ENCODE measurements at places on chromosomes 11 and 22.

GRCh38 chr11:108975026-108975425 lies 310.2 kb downstream of the DDX10 start:
- DNase-seq: no peak

- DNase-seq: no peak
These were observed 1.9 kb upstream of the ROBO4 start for GRCh38 chr11:124899383-124900145.

DNA sequence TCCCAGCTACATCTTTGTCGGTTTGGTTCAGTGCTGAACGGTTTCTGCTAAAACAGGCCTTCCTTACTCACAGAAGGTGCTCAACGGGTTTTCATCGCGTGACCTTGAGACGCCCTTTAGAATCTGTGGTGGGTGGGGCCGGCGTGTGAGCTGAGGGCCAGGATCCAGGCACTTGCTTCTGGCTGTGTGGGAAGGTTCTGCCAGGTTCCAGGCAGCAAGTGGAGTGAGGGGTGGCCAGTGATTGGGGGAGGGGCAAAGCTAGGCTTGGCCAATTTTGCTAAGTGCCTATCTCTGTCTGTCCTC lies 35.2 kb downstream of the KCNJ4 start:
- DNase-seq: no peak

DNA sequence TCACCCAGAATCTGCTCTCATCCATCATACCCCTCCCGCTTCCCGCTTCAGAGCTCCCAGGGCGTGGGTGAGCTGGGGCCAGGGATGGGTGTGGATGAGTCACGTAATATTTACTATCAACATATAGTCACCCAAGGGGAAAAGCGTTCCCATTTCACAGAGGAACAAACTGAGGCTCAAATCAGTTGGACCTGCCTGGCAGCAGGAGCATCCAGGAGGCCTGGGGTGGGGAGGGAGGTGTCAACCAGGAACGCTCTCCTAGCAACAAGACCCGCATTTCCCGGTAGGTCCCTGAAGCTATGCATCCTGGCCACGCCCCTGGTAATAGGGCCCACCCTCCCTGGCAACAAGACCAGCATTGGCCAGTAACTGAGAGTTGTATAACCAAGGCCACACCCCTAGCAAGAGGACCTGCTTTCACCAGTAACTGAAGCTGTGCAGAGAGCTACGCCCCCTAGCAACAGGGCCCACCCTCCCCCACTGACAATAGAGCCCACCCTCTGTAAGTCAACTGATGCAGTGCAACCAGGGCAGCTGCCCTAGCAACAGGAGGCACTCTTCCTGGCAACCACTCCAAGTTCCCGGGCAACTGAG lies 32.7 kb upstream of the TXNRD2 start:
- DNase-seq: peak; percentile 35

- no peak for DNase-seq
These were observed 6.2 kb downstream of the ZP1 start for GRCh38 chr11:60873533-60873932.

- no peak for DNase-seq
These were observed 747.0 kb upstream of the LUZP2 start for GRCh38 chr11:23749762-23750430.

- DNase-seq: no peak
These were observed 2.1 kb upstream of the CARNS1 start for GRCh38 chr11:67413266-67413849.

DNA sequence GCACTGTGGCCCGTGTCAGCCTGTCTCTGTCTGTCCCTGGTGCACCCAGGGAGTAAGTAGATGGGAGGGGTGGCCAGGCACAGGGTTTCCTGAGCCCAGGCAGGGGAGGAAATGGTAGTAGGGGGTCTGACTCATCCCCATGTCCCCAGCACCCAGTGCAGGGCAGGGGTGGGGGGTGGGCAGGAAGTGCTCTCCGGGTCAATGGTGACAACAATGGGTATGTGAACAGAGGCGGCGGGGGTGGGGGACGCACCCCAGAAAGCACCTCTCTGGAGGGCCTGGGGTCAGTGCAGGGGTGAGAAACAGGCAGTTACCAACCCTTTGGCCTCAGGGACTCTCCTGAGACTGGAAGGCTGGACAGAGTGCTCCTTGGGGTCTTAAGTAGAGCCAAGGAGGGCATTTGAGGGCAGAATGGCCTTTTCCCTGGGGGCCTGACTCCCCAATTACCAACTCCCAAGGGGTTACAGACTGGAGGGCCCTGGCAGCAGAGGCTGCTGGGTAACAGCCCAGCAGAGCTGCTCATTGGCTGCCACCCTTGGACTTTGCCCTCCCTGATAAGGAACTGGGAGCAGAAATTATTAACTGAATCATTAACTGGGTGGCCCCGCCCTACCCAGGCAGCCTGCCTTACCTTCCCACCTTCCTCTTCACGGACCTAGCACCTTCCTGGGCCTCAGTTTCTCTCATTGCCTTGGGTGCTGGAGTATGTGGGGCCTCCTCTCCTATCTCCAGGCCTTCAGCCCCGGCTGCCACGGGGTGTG lies 4.2 kb downstream of the MYRF start:
- DNase-seq: peak; percentile 43

DNA sequence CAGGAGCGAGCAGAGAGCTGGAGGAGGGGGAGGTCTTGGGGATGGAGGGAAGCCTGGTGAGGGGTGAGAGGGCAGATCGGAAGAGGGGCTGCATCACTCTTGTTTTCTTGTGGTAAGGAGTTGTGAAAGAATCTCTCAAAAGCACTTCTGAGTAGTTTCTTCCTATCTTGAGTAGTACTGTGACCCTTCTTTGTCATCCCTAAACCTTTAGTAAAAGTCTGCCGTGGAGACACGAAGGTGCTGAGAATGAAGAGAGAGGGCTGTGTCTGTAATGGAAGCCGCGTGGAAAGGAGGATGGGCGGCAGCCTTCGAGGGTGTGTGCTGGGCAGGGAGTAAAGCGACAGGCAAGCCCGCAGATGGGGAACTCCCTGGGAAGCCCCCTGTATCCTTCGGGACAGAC lies 237.8 kb downstream of the TBC1D22A start:
- DNase-seq: no peak

- no peak for DNase-seq
These were observed 56.5 kb downstream of the NAT10 start for GRCh38 chr11:34161812-34162492.

DNA sequence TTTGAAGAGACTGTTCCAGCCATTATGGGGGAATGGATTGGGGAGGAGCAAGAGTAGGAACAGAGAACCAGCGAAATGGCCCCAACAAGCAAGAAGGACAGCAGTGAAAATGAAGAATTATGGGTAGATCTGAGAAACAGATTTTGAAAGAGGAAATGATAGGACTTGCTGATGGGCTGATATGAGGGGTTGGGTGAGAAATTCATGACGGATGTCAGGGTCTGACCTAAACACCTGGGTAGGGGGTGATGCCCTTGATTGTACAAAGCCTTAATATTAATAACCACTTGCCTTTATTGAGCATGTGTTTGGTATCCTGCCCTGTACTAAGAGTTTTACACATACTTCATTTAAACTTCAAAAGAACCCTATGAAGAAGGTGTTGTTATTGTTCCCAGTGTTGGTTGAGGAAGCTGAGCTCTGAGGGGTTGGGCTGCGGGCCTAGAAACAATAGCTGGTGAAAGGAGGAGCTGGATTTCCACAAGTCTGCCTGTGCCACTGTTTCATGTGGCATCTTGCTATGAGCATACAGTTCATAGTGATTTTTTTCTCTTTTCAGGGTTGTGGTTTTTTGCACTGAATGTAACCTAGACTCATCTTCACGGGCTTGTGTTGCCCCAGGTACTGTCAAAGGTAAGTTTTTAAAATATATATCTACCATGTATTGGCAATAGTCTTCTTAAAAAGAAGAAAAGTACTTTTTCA lies 61.1 kb upstream of the TNRC6B start:
- DNase-seq: no peak

DNA sequence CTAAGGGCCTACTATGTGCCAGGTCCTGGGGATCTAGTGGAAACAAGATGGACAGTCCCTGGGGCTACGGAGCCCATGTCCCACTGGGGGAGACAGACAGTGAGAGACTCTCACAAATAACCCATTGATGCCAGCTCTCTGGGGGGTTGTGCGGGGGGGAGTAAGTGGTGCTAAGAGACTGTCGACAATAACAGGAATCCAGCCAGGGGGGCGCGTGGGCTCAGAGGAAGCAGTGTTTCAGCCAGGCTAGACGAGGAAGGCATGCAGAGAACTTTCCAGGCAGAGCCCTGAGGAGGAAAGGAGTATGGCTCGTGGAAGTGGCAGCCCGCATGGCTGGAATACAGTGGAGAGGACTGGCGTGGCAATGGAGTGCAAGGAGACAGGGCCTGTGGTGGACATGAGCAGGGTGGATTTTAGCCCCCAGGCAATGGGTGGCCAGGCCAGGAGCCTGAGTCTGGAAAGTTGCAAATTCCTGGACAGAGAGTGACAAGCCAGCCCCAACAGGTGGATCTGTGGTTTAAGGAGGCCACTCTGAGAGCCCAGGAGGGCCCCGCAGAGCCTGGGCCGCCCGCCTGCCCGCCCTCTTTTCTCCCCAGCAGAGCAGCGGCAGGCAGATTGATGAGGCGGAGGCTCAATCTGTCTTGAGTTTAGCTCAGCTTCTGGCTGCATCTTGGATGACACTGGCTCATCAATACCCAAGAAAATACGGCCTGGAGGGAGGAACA lies 40.0 kb upstream of the TCF20 start:
- DNase-seq: no peak

GRCh38 chr11:37364246-37364839 lies 766.3 kb upstream of the RAG2 start:
- no peak for DNase-seq

DNA sequence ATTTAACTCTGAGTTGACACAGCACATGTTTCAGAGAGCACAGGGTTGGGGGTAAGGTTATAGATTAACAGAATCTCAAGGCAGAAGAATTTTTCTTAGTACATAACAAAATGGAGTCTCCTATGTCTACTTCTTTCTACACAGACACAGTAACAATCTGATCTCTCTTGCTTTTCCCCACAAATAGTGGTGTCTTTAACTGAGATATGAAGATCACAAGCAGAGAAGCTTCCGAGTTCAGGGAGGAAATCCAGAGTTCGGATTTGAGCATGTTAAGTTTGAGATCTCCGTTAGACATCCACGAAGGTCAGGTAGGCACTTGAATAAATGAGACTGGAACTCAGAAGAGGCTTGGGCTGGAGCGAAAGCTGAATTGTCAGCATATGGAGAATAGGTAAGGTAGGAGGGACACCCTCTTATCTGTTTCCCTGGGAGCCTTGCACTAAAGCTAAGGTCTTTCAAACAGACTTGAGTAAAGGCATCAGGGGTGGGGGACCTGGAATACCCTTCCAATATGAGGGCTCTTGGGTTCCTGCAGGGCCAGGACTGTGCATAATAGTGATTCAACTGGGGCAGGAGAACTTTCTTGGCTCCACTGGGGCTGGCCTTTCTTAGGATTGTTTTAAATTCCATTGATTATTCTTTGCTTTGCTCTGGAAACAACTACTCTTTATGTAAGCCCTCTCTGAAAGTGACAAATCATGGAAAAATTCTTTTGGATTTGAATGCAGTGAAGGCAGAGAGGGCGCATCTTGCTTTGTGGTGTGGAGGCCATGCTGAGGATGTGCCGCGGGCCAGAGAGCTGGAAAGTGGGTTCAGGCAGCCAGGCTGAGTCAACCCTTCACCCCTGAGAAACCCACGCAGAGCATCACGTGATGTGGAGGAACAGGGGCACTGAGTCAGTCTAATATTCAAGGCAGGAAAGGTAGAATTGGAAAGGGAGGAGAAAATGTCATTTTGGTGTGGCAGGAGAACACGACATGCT lies 62.7 kb upstream of the AMPD3 start:
- DNase-seq: no peak

- no peak for DNase-seq
These were observed 41.6 kb downstream of the PITPNB start for GRCh38 chr22:27877501-27877900.

DNA sequence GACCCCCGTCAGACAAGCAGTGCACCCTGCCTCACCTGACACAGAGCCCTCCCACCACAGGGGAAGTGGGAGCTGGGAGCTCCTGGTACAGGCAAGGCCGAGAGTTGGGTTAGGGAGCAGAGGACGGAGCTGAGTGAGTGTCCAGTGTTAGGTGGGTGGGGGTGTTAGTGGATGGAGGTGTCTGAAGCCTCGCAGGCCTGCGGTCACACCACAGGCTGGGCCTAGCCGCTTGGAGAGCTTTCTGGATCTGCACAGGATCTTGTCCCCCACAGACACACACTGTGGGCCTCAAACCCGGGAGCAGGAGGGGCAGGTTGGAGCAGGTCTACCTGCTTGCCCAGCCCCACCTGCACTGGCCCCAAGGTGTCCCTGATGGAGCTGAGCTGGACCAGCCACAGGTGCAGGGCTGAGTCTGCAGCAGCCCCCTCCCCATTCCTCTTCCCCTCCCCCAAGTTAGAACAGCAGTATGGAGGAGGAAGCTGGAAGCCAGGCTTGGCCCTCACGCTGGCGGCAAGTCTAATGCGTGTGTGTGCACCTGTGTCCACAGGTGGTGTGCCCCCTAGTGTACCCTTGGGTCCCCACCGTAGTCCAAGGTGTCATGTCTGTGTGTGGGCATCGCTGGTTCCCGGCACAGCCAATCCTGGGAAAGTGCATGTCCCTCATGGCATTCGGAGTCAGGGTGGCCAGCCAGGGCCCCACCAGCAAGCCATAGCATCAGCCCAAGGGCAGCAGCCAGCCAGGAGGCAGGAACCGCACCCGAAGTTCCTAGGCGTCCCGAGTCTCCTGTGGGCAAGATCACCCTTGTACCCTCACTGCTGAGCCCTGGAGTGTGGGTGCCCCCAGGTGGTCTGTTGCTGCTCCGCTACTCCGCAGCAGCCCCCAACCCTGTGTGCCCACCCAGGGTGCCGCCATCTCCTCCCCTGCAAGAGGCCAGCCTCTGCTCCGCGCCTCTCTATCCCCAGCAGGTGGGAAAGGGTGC lies 2.0 kb upstream of the GATD1 start:
- no peak for DNase-seq

DNA sequence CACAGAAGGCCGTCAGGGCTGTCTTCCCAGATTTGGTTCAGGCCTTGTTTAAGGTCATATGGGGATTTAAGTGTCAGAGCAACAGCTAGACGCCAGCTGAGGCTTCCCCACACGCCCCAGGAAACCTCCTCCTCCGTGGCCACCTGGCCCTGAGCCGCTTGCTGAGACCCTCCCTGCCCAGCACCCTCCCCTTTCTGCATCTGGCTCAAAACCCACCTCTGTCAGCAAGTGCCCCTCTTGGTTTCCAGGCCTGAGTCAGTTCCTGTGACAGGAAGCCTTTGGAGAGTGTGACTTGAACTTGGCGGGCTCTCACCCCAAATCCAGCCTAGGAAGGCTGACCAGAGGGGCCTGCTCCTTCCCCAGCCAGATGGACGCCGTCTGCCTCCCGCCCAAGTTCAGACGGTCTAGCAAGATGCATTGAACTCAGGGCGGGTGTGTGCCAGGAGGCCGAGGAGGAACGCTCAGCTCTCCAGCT lies 561 bp downstream of the FXYD2 start:
- no peak for DNase-seq
